Thoracic aorta (tissue), 2 donors: ENCODE measurements at places on chromosomes 11 and 22.

DNA sequence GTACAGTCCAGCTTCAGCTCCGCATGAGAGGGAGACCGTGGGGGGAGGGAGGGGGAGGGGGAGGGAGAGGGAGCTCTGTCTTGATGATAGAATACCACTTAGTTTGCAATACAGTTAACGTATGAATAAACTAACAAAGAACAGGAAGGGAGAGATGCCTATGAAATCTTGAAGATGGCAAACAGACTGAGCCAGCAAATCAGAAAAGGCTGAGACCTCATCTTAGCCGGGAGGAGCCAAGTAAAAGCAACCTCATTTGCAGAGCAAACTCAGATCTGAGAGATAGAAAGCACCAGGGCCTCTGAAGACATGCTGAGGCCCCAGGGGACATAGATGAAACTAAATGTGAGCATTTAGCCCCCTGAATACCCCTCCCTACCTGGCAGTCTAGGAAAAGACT, 23.0 kb downstream of the APLP2 start:
- DNase-seq = no peak

DNA sequence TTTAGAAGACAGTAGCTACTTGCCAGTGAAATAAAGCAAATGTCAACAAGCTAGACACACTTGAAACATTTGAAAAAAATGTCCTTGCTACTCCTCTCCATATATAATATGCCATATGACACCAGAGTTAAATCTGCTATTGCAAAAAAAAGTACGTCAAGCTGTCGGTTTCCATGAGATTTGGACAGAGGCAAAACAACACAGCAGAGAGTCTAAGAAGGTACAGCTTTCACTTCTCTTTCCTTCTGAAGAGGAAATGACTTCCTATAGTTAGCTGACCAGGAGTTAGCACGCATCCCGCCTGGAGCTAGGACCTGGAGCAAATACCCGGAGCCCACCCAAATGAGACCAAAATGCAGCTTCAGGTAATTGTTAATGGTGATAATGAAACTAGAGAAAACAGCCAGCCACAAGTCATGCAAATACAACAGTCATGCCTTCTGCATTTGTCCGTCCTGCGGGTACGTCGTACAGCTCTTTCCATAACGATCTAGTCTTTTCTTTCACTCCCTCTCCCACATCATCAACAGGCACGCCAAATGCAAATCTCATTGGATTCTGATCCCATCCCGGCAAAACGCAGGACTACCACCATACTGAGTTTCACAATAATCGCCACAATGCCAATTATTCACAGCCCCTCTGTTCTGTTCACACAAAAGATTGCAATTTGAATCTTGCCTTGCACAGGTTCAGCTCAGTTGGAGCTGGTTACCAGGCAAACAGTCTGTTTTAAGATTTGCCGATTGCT, 395.0 kb upstream of the CCDC90B start:
- no peak for DNase-seq

DNA sequence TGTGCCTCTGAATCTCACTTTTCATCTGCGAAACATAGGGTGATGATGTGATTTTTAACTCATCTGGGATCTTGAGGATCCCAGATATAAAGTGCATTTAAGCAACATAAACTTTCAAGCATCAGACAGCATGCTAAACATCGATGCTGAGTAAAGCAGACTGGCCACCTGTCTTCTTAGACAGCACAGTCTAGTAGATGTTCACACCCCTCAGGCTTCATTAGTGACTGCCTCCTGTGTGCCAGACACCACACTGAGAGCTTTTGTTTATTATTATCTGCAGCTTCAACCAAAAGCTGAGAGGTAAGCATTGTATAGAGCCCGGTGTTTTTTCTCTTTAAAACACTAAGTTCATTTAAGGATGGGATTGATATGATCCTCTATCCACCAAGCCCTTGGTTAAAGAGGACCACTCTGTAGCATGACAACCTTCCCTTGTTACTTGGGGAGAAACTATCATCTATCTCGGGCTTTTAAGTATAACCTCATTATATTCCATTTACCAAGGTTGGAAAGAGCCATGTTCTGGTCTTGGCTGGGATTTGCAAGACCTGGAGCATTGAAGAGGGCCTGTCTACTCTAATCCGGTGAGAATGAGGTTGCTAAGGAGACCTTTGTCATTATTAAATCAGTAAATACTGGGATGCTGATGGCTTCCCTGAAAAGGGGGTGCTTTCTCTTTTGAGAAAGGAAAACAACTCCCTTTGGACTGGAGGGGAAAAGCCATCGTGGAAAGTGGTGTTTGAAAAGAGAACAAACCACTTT, 114.2 kb upstream of the SEZ6L start:
- no peak for DNase-seq

DNA sequence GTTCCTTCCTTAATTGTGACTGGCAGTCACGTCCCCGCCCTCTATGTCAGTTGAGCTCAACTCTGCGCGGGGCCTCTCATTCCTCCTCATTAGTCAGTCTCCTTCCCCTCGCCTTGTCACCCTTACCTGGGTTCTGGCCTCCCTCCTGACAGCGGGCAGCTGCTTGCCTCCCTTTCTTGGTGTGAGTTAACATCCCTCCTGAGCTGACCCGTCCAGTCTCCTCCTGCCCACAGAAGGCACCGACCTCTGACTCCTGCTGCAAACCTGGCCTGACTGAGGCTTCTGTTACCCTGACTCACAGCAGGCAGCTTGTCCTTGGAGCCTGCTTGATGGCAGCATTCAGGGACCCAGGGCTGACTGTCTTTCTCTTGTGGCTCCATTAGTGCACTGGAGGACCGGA, 45.2 kb downstream of the GRIK4 start:
- DNase-seq = no peak

DNA sequence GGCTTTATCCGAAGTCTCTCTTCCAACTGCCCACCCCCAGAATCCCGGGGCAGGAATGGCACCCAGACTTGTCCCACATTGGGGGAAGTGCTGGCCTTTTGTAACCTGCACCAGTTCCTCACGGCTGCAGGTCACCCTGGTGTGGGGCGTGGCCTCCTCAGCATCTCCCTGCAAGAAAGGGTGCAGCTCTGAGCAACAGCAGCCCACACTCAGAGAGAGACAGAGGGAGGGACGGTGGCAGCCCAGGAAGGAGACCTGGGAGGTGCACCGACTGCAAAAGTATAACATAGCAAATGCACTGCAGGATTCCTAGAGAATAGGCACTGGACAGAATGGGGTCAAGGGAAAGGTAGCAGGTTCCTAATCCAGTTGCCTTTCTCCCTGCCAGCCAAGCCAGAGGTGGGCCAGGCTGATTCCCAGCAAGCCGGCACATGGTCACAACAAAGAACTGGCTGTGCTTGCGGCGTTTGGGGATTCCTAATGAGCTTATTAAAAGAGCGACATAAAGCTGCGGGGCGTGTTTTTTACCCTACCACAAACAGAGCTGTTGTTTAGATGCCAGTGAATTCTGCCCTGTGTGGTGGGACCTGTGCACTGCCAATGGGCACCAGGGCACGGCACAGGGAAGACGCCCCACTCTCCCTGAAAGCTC, 18.2 kb upstream of the IGSF9B start:
- no peak for DNase-seq

- DNase-seq = no peak
These were observed 6.1 kb downstream of the P2RY2 start for GRCh38 chr11:73223998-73224730.

DNA sequence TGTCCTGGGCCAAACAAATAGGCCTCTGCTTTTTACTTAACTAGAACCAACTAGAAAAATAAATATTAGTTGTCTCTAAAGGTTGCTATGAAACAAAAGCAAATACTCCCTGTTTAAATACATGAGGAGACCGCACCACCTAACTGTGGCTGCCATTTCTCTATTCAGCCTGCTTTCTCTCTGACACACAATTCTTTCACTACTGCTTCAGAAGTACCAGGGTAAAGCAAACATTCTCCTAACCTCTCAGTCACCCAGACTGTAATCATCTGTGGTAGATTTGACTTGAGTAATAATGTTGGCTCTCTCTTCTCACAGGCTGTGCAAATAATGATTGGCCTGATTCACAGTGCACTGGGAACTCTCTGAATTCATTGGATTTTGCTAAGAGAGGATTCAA, 41.0 kb upstream of the MS4A8 start:
- DNase-seq = no peak

DNA sequence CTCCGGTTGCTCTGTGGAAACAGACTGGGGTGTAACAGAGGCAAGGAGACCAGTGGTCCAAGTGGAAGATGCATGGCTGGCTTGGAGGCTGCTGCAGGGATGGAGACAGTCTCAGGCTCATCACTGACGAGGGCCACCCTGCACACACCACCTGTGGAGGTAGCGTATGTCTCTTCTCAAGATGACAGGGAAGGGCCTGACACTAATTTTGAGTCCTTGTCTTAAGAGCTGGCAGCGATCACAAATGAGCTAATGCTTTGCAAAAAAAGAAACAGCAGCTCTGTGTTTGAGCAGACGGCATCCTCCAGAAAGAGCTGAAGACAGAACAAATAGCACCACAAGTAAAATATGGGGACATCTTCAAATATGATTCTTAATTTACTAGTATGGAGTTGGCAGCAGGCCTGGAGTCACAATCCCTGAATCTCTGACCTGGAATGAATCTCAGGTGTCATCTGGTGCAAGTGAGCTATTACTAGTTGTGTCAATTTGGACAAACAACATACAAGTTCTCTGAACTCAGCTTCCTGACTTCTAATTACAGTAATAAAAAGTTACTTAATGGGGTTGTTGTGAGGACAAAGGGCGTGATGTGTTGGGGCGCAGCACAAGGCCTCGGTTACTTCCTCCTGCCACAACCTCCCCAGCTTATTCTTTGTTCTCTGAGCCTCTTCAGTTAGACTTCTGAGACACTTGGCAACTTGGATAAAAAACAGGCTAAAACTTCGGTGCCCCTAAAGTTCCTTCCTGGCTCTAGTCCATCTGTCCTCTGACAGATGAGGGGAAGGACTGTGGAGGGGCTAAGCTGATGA, 95.2 kb upstream of the BID start:
- no peak for DNase-seq
